ENCODE measurements at places on chromosomes 16 and 17.

GRCh38 chr16:85307552-85308364 lies 195.5 kb upstream of the CIBAR2 start:
- DNase-seq, result no peak

DNA sequence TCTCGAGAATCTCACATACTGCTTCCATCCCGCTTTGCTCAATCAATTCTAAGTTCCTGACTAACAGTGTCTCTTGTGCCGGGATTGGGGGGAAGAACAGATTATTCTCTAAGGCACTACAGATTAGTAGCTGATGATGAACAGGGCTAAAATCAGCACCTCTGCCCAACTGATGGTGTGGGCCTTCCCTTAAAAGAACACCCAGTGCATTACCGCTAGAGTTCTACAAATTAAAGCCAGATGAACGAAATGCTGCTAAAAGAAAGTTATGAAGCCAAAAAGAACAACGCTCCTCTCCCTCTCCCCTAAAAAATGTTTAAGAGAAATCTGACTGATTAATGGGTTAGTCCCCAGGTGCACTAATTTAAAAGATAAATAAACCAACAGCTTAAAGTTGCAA lies 4.4 kb downstream of the CDC27 start:
- DNase-seq, result no peak

DNA sequence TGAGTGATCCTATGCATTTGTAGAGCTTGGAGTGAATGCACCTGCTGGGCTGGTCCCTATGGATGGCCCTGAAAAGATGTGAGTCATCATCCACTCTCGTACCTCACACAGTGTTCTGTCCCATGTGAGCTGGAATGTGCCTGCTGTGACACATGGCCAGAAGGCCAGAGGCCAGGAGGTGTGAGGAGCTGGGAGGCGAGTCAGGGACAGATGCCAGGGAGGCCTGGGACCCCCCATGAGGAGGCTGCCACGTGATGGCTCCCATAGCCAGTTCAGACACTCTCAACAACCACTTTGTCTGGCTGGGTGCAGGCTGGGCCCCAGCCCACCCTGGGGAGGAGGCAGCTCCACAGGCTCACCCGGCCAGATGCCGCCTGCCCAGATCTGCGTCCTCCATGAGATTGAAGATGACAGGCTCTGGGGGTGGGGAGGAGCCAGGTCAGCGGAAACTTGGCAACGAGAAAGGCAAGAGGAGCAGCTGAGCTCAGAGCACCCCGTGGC lies 168.8 kb downstream of the C16orf78 start:
- DNase-seq, result no peak

- no peak for DNase-seq
These were observed 3.4 kb upstream of the WIPI1 start for GRCh38 chr17:68460715-68461114.

DNA sequence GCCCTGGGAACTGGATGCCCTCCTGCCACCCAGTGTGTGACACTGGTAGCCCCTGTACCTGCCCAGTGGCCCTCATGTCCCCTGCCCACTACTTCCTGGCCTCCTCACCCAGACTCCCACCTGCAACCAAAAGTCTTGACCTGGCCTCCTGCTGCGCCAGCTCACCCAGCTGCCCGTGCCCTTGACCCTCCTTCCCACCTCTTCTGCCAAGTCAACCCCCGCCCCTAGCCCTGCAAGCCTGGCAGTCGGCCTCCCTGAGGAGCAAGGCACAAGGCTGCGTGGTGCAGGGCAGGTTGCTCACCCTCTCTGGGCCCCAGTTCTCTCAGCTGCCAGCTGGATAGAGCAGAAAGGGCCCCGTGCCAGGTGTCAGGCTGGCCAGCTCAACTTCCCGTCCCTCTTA lies 12.3 kb upstream of the FAM83G start:
- no peak for DNase-seq

DNA sequence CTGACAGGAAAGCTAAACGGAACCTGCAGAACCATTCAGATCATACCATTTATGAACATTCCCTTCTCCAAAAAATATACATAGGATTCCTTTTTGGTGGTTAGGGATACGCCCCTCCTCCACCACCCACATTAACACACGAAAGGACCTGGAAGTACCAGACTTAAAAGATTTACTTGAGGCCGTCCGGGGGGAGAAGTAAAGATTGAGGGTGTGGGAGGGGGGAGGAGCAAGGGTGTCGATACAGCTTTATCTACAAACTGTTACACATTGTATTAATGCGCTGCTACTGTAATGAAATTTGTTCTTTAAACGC lies 537 bp downstream of the PALB2 start:
- DNase-seq, result no peak

DNA sequence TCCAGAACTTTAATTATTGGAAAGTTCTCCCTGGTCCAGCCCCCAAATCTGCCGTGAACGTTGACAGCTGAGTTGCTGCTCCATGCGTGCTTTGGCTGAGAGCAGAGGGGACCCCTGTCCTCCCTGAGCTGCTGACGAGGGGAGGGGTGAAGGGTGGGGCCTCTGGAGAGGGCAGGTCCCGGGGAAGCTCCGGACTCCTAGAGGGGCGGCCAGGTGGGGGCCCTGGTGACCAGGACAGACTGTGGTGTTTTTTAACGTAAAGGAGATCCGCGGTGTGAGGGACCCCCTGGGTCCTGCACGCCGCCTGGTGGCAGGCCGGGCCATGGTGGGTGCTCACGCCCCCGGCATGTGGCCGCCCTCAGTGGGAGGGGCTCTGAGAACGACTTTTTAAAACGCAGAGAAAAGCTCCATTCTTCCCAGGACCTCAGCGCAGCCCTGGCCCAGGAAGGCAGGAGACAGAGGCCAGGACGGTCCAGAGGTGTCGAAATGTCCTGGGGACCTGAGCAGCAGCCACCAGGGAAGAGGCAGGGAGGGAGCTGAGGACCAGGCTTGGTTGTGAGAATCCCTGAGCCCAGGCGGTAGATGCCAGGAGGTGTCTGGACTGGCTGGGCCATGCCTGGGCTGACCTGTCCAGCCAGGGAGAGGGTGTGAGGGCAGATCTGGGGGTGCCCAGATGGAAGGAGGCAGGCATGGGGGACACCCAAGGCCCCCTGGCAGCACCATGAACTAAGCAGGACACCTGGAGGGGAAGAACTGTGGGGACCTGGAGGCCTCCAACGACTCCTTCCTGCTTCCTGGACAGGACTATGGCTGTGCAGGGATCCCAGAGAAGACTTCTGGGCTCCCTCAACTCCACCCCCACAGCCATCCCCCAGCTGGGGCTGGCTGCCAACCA lies at the start of gene MC1R:
TSS of gene MC1R (plus strand) at position 410 of the 895 bp plus-strand sequence. CDS start at position 807, 397 bp downstream.
- DNase-seq, result peak; percentile 43

DNA sequence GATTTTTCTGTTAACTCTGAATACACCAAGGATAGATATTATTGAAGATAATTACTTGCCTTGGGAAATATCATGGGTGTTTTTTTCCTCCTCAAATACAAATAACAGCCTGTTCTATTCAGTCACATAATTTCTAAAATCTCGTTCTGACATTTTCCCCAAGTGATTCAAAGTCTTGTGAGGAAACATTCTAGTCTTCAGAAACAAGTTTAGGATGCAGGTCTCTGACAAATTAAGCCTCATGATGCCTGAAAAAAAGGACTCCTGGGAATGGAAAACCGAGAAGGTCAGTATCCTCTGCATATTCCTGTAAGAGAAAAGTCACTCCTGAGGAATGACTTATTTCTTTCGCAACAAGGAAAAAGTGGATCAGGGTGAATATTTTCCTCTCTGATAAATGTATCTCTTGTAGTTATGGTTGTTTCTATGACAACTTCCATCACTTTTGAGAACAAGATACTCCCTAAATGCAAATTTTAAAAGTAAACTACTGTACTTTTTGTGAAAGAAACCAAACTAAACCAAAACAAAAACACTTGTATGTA lies 384.6 kb downstream of the CNTNAP4 start:
- DNase-seq, result no peak

- no peak for DNase-seq
These were observed 9.6 kb upstream of the ZFHX3 start for GRCh38 chr16:73057291-73058210.

DNA sequence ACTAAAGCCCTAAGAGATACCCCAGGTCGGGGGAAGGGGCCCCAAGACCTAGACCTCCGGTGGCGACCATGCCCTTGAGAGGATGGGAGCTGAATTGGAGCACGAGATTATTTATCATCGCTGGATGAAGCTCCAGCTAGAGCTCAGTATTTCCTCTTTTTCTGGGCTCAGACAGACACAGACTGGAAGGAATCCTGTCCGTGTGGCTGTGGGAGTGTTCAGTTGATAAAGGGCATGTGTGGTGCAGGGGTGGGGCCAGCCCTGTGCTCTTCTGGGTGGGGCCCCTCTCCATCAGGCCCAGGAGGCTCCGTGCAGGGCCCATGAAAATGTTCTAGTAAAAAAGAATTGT lies 6.3 kb upstream of the CBX4 start:
- DNase-seq, result no peak

DNA sequence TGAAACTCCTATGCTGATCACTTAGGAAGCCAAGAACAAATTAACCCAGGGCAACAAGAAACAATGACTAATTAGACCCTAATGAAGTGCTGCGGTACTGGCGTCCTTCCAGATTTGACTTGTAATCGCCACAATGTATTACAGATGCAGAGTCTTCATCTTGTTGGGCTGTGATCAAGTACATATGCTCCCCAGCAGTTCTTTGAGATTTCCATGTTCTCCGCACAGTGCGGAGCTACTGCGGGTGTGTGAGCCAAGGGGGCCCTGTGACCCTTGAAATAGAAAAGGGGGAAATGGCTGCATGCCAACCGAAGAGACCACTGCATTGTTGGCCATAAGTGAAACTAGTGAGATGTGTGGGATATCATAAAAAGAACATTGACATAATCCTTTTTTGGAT lies 469.9 kb downstream of the MAF start:
- no peak for DNase-seq

- DNase-seq, result no peak
These were observed 491.6 kb downstream of the CDH13 start for GRCh38 chr16:83118365-83118764.

- DNase-seq, result no peak
These were observed 51.3 kb downstream of the FTO start for GRCh38 chr16:53755026-53755910.

- peak; percentile 53 for DNase-seq
These were observed 34.5 kb downstream of the YWHAE start for GRCh38 chr17:1365445-1366039.

- DNase-seq, result peak; percentile 27
These were observed 24.7 kb downstream of the CALB2 start for GRCh38 chr16:71383054-71383773.

DNA sequence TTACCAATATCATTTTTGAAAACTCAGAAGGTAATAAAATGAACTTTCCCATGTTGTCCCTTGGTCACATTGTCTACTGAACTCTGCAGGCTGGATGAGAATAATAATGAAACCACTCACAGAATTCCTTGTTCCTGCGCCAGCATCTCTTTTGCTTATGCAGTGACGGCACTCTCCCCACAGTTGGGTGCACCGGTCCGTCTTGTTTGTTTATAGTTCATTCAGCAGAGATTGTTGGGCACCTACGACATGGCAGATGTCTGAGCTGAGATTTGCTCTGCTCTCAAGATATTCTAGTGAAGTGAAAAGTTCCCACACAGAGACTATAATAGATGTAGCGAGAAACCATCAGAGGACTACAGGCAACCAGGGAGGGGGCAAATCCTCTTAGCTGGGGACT lies 375.7 kb upstream of the CDH11 start:
- DNase-seq, result no peak
